Foreskin keratinocyte (primary cell): ENCODE measurements at places on chromosomes 6 and 20.

DNA sequence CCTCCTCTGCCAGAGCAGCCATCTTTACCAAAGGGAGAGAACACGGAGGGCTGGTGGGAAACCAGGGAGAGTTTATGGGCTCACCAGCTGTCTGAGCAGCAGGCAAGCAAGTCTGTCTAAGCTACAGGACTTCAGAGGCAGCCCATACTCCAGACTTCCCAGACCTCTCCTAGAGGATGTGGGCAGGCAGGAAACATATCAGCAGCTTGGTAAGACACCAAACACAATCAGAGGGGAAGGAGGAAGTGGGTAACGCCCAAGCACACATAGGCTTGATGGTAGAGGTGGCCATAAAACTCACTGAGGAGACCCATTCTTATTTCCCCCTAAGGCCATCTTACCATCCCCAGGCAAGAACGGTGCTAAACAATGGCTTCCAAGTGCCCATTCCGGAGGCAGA, 143.1 kb upstream of the ARID1B start:
- DNase-seq: no peak

DNA sequence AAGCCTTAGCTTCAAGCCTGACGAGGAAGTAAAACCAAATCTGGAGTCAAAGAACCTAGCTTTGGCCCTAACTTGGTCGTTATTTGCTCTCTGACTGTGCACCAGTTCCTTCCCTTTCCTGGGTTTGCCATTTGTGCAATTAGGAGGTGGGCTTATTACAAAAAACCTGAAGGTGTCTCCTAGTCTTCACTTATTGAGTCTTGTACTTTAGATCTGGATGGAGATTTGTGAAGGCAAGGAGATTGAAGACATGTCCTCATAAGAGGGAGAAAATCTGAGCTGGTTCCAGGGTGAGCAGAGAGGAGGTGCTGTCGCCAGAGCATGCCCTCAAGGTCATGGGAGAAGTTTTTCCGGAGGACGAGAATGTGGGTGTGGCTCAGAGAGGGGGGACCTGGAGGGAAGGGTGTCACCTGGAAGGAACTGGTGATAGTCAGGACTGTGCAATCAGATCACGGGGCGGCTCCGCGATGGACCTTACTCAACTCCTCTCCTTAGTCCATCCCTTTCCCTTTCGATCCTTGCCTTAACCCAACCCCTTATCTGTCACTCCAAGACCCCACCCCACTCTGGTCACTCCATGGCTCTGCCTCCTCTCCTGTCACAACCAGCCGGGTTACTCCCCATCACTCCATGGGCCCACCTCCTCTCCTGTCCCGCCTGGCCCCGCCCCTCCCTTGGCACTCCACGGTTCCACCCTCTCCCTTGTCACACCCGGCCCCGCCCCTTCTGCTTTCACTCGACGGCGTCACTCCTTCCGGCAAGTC, 588 bp upstream of the ACSS2 start:
- peak; percentile 98 for DNase-seq

DNA sequence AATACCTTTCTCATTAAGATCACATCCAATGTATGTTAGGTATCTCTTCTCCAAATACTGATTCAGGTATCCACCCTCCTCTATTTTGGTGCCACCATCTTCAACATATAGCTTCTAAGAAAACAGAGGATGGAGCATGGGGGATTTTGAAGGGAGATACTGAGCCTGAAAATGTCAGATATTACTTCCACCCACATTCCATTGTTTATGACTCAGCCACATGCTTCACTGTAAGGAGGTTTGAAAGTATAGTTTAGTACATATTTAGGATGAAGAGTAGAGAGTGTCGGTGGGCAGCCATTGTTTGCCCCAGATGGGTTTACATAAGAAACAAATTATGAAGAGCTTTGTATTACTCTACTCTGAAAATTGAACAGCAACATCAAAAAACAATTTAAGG, 286.7 kb downstream of the TFAP2B start:
- peak; percentile 26 for DNase-seq

GRCh38 chr6:43119482-43119881, 43.4 kb downstream of the PTK7 start:
- DNase-seq: no peak

DNA sequence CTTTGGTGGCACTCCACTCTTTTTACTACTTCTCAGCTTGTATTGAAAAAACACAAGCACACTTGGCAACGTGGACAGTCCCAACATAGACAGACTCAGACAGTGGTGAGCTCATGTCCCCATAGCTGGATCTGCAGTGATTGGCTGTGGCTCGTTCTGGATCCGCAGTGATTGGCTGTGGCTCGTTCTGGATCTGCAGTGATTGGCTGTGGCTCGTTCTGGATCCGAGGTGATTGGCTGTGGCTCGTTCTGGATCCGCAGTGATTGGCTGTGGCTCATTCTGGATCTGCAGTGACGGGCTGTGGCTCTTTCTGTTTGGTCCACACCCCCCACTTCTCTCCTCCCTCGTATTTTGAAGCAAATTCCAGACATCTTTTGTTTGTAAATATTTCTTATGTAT, 28.0 kb downstream of the OSBPL2 start:
- no peak for DNase-seq

GRCh38 chr6:17470938-17471327, 77.5 kb downstream of the CAP2 start:
- DNase-seq: peak; percentile 47

DNA sequence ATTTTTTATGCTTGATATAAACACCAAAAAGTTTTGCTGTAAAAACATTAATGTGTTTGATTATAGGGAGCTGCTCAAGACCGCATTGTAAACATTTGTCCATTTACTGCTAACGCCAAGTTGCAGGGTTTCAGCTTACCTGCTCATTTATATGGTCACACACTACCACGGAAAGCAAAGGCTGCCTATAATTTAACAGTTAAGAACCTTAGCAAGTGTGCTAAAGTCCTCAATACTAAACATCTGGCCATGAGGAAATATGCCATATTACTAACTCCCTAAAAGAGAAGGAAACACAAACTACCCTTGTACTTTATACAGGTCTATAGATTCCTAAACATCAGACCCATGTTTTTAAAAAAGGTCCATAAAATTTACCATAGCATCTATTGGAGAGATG, 129.5 kb downstream of the ASCC3 start:
- no peak for DNase-seq

- no peak for DNase-seq
These were observed 95.5 kb downstream of the CEBPB start for GRCh38 chr20:50286174-50286511.

GRCh38 chr20:38725931-38726803, 1.9 kb downstream of the SLC32A1 start:
- no peak for DNase-seq

GRCh38 chr6:42049116-42049809, 1.1 kb upstream of the TAF8 start:
- no peak for DNase-seq

- no peak for DNase-seq
These were observed 120.0 kb downstream of the TMEM242 start for GRCh38 chr6:157203312-157203744.

DNA sequence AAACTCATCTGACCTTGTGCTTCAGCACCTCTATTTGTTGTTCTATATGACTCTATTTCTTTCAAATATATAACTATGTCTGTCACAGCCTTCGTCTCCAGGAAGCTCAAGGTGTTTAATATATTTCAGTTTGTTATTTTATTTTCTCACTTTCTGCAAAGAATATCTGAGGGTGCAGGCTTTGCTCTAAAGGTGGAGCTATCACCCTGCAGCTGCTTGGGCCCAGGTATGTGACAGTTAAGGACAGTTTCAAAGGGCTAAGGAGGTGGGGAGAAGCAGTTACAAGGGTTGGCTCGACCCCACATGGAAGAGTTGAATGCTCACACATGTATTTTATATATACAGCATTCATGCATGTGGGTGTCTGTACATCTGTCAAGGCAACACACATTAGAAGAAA, 405.6 kb downstream of the BTBD9 start:
- DNase-seq: no peak

GRCh38 chr6:168272415-168273325, 46.9 kb downstream of the DACT2 start:
- DNase-seq: no peak

DNA sequence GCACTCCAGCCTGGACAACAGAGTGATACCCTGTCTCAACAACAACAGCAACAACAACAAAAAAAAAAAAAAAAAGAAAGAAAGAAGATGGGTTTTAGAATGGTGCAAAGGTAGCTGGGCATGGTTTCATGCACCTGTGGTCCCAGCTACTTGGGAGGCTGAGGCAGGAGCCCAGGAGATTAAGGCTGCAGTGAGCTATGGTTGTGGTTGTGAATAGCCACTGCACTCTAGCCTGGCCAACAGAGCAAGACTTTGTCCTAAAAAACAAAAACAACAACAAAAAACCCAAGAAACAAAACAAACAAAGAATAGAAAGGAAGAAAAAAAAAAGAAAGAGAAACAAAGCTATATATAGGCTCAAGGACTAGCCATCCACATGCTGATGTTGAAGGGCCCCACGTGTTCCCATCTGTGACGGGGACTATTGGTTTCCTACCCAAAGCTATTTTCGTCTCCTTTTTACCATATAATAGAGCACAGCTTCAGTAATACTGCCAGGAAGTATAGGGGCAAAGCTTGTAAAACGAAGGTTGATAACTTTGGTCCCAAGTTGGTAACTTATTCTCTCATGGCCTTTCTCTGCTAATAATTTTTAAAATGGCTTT, 7.9 kb upstream of the EEF1E1 start:
- no peak for DNase-seq
